ENCODE measurements at places on chromosomes 16 and 17. TPM values are rescaled to one million over a fixed set of nuclear protein-coding genes. Genes with fewer than 3 reads are reported as not detected.

DNA sequence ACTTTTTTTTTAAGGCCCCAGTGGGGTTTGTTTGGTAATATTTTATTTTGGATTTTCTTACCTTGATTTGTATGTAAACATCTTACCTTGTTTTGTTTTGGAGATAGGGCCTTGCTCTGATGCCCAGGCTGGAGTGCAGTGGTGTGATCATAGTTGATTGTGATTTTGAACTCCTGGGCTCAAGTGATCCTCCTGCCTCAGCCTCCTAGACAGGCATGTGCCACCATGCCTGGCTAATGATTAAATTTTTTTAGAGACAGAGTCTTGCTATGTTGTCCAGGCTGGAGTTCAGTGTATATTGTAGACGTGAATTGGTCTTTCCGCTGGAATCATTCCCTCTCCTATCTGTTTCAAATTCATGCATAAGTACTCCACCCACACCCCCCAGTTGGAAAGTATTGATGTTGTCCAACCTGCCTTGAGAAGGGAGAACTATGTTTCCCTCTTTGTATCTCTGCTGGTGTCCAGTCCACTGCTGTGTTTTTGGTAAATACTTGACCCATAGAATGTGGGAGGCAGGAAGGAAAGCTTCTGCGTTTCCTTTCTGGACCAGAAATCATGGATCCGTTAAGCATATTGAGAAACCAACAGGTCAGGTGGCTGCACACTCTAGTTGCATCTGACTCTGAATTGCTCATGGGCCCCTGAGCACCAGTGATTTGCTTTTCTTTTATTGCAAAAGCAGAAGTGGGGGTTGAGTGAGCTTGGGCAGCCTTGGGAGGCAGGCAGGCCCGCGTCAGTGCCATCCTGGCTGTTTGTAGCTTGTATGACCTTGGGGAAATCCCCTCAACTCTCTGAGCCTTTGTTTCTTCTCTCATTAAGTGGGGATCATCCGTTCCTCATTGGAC lies 25.0 kb downstream of the RMI2 start:
- H3K4me1 ChIP-seq: peaks cover 14% of the 10 kb centered on the region
- H3K27me3 ChIP-seq: no peaks in the 10 kb centered on the region
- H3K4me3 ChIP-seq: no peak overlapping the region
- H3K27ac ChIP-seq: peak overlapping the region; percentile 51
- DNase-seq: no peak

Gene SLC25A11
- total RNA-seq: 26.2 TPM

GRCh38 chr16:28951410-28951943 lies 740 bp downstream of the NFATC2IP start:
- H3K27ac ChIP-seq: peak overlapping the region; percentile 91
- no peak for DNase-seq
- H3K4me3 ChIP-seq: peak overlapping the region; percentile 100
- peaks cover 9% of the 10 kb centered on the region for H3K36me3 ChIP-seq
- H3K4me1 ChIP-seq: peaks cover 23% of the 10 kb centered on the region

Gene TBC1D26
- not detected for total RNA-seq

- DNase-seq: no peak
- no peaks in the 10 kb centered on the region for H3K36me3 ChIP-seq
- H3K27me3 ChIP-seq: peaks cover 24% of the 10 kb centered on the region
- no peak overlapping the region for H3K27ac ChIP-seq
- no peak overlapping the region for H3K4me3 ChIP-seq
- H3K4me1 ChIP-seq: peaks cover 2% of the 10 kb centered on the region
Measured at GRCh38 chr17:78567991-78568390, 9.2 kb downstream of the DNAH17 start.

GRCh38 chr17:6105649-6106007 lies 35.4 kb downstream of the WSCD1 start:
- no peak overlapping the region for H3K4me3 ChIP-seq
- no peak overlapping the region for H3K27ac ChIP-seq
- no peaks in the 10 kb centered on the region for H3K4me1 ChIP-seq
- H3K36me3 ChIP-seq: no peaks in the 10 kb centered on the region
- H3K27me3 ChIP-seq: peaks cover 34% of the 10 kb centered on the region
- no peak for DNase-seq

Gene SP6
- 0.21 TPM for total RNA-seq

Gene EPOP
- 0.60 TPM for total RNA-seq

- H3K4me1 ChIP-seq: peaks cover 68% of the 10 kb centered on the region
- peaks cover 5% of the 10 kb centered on the region for H3K36me3 ChIP-seq
- no peak for DNase-seq
- H3K4me3 ChIP-seq: peak overlapping the region; percentile 88
- H3K27ac ChIP-seq: peak overlapping the region; percentile 98
- H3K27me3 ChIP-seq: no peaks in the 10 kb centered on the region
Measured at GRCh38 chr16:57000271-57001025, 11.1 kb downstream of the NLRC5 start.

Gene GLTPD2
- total RNA-seq: not detected

DNA sequence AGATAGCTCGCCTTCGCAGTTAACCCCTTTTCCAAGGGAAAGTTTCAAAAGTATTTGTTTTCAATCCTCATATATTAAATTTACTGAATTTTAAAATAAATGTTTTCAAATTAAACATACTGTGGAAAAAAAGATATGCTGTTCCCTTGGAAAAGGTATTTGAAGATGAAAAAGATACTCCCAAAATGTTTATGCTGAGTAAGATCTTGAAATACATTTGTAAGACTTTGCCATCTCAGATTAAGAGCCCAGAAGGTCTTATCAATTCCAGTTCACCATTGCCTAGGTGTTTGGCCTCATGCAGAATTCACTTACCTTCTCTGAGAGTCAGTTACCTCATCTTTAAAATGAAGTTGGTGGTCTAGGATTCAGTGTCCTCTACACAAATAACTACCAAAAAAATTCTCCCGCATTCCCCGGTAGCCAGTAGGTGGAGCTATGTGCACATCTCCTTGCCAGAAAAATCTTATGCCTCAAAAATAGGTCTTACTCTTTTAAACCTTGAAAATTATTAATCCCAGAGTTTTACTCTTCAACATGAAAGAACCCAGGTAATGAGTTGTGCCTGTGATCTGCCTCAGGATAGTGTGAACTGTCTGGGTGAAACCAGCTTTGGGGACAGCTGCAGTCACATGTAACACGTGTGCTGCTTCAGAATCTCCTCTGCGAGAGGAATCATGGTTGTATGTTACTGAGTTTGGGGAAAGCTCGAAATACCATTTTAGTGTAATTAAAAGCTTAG lies 178.3 kb downstream of the MRTFB start:
- peaks cover 7% of the 10 kb centered on the region for H3K36me3 ChIP-seq
- H3K4me3 ChIP-seq: no peak overlapping the region
- H3K4me1 ChIP-seq: peaks cover 3% of the 10 kb centered on the region
- no peaks in the 10 kb centered on the region for H3K27me3 ChIP-seq
- peak; percentile 22 for DNase-seq

DNA sequence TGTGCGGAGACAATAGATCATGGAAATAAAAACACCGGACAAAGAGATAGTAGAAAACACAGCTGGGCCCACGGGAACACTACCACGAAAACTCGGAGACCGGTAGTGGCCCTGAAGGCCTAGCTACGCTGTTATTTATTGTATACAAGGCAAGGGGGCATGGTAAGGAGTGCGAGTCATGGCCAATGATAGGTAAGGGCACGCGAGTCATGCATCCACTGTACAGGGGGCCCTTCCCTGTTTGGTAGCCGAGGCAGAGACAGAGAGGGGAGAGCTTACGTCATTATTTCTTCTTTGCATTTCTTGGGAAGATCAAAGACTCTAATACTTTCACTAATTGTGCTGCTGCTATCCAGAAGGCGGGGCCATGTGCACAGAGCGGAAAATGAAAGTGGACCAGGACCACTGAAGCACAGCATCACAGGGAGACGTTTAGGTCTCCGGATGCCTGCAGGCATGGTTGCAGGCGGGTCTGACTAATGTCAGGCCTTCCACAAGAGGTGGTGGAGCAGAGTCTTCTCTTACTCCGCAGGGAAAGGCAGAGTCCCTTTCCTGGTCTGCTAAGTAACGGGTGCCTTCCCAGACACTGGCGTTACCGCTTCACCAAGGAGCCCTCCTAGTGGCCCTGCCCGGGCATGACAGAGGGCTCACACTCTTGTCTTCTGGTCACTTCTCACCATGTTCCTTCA lies 74.4 kb upstream of the ARL4D start:
- no peak overlapping the region for H3K4me3 ChIP-seq
- no peak for DNase-seq
- no peaks in the 10 kb centered on the region for H3K36me3 ChIP-seq
- peaks cover 5% of the 10 kb centered on the region for H3K4me1 ChIP-seq
- peaks cover 38% of the 10 kb centered on the region for H3K27me3 ChIP-seq
- H3K27ac ChIP-seq: no peak overlapping the region

GRCh38 chr17:21176773-21177395 lies 37.1 kb downstream of the TMEM11 start:
- H3K27me3 ChIP-seq: no peaks in the 10 kb centered on the region
- H3K27ac ChIP-seq: no peak overlapping the region
- DNase-seq: no peak
- H3K36me3 ChIP-seq: peaks cover 8% of the 10 kb centered on the region
- peaks cover 4% of the 10 kb centered on the region for H3K4me1 ChIP-seq

Gene MMP28
- total RNA-seq: not detected

DNA sequence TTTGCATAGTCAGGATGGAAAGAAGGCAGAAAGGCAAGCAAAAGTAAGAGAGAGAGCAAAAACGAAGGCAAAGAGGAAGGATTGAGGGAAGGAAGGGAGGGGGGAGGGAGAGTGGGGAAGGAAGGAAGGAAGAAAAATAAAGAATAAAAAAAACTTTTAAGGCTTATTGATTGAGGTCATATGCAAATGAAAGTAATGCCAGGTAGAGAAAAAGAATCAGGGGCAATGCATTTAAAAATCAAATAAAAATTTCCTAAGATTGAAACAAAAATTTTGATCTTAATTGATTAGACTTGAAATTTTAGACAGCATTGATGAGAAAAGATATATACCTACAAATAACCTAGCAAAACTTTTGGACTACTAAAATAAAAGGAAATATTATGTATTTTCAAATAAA lies 153.9 kb upstream of the KIF2B start:
- H3K27ac ChIP-seq: no peak overlapping the region
- H3K4me1 ChIP-seq: no peaks in the 10 kb centered on the region
- no peak overlapping the region for H3K4me3 ChIP-seq
- no peaks in the 10 kb centered on the region for H3K27me3 ChIP-seq
- DNase-seq: no peak
- no peaks in the 10 kb centered on the region for H3K36me3 ChIP-seq

DNA sequence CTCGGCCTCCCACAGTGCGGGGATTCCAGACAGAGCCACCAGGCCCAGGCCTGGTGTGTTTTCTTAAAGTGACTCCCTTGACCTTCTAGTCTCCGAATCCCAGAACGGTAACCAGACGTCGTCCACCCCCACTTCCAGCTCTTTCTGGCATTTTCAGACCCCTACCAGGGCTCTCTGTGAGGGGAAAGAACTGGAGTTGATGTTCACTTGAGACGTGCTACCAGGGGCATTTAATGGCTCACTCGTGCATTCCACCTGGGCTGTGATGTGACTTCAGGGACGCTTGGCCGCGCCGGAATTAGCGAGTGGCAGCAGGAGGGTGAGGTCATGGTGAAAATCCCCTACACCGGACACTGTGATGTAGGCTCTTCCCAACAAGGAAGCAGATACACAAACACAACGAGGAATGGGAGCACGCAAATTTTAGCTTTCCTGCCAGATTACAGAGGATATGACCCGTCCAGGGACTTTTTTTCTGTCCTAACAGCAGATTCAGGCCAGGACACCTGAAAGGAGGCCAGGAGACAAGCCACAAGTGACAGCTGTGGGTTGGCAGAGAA lies 1.1 kb upstream of the GNA13 start:
- peak overlapping the region; percentile 99 for H3K27ac ChIP-seq
- H3K4me1 ChIP-seq: peaks cover 25% of the 10 kb centered on the region
- peaks cover 9% of the 10 kb centered on the region for H3K36me3 ChIP-seq
- H3K4me3 ChIP-seq: peak overlapping the region; percentile 98
- H3K27me3 ChIP-seq: no peaks in the 10 kb centered on the region

- no peaks in the 10 kb centered on the region for H3K27me3 ChIP-seq
- no peak for DNase-seq
- no peak overlapping the region for H3K4me3 ChIP-seq
- no peaks in the 10 kb centered on the region for H3K36me3 ChIP-seq
- no peak overlapping the region for H3K27ac ChIP-seq
- H3K4me1 ChIP-seq: peaks cover 10% of the 10 kb centered on the region
Measured at GRCh38 chr16:22141767-22142166, 20.5 kb upstream of the SDR42E2 start.

DNA sequence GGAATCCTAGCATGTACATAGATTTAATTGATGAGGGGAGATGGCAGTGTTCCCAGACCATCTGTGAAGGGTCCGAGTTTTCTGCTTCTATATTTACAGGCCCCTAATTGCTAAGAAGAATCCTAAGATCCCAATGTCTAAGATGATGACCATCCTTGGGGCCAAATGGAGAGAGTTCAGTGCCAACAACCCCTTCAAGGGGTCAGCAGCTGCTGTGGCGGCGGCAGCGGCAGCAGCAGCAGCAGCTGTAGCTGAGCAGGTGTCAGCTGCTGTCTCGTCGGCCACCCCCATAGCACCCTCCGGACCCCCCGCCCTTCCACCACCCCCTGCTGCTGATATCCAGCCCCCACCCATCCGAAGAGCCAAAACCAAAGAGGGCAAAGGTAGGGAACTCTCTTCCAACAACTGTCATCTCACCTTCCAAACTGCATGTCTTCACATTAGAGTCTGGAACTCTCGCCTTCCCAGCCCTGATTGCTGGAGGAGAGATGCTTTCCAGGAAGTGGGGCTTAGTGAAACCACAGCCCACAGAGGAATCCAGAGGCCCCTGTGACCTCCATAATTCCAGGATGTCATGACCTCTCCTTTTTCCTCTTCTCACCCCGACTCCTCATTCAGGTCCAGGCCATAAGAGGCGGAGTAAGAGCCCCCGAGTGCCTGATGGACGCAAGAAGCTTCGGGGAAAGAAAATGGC lies 4.7 kb downstream of the CHD3 start:
- H3K27ac ChIP-seq: no peak overlapping the region
- H3K4me1 ChIP-seq: peaks cover 25% of the 10 kb centered on the region
- no peaks in the 10 kb centered on the region for H3K27me3 ChIP-seq
- H3K36me3 ChIP-seq: peaks cover 23% of the 10 kb centered on the region

GRCh38 chr16:22188595-22189442 lies 17.3 kb upstream of the EEF2K start:
- no peaks in the 10 kb centered on the region for H3K27me3 ChIP-seq
- H3K4me3 ChIP-seq: peak overlapping the region; percentile 91
- peak; percentile 53 for DNase-seq
- H3K36me3 ChIP-seq: no peaks in the 10 kb centered on the region

GRCh38 chr17:34998205-34998604 lies 17.9 kb downstream of the LIG3 start:
- peaks cover 4% of the 10 kb centered on the region for H3K4me1 ChIP-seq
- no peaks in the 10 kb centered on the region for H3K27me3 ChIP-seq
- H3K4me3 ChIP-seq: no peak overlapping the region
- H3K27ac ChIP-seq: peak overlapping the region; percentile 57

GRCh38 chr17:42797067-42798007 lies 1.2 kb downstream of the COA3 start:
- H3K27ac ChIP-seq: peak overlapping the region; percentile 87
- H3K36me3 ChIP-seq: peaks cover 5% of the 10 kb centered on the region
- H3K4me3 ChIP-seq: peak overlapping the region; percentile 90

GRCh38 chr16:84557504-84557903 lies 53.0 kb upstream of the MEAK7 start:
- no peak for DNase-seq
- H3K36me3 ChIP-seq: no peaks in the 10 kb centered on the region
- peaks cover 19% of the 10 kb centered on the region for H3K4me1 ChIP-seq

Gene SLC12A3
- not detected for total RNA-seq

Gene PLXDC1
- total RNA-seq: 7.5 TPM

GRCh38 chr17:40022961-40023541 lies 7.8 kb downstream of the CSF3 start:
- no peak for DNase-seq
- no peaks in the 10 kb centered on the region for H3K27me3 ChIP-seq
- peaks cover 30% of the 10 kb centered on the region for H3K4me1 ChIP-seq
- H3K4me3 ChIP-seq: no peak overlapping the region
- H3K27ac ChIP-seq: no peak overlapping the region

Gene TEX14
- total RNA-seq: 0.42 TPM

Gene SYT17
- 0.97 TPM for total RNA-seq
